Activated T-cell treated with anti-CD3 and anti-CD28 coated beads, Interleukin-2, amount 50 U/mL, for 48 hours (primary cell): ENCODE measurements at places on chromosomes 7 and 10.

GRCh38 chr7:21946222-21946709, 567 bp upstream of the CDCA7L start:
- DNase-seq = no peak

DNA sequence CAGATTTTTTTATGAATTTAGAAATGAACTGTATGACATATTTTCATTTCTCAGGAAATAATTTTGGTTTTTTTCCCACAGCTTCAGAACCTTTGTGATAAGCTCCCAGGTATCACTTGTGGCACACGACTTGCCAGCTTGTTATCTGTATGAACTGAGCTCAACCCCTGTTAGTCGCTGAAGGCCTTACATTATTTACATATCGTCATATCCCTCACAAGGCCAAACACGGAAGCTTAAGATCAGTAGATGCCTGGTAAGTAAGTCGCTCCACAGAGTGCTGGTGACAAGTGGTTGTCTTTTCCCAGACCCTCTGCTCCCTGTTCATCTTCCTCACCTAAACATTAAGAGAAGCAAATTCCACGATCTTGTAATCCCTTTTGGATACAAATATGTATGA, 55.2 kb downstream of the RAPGEF5 start:
- DNase-seq = no peak

DNA sequence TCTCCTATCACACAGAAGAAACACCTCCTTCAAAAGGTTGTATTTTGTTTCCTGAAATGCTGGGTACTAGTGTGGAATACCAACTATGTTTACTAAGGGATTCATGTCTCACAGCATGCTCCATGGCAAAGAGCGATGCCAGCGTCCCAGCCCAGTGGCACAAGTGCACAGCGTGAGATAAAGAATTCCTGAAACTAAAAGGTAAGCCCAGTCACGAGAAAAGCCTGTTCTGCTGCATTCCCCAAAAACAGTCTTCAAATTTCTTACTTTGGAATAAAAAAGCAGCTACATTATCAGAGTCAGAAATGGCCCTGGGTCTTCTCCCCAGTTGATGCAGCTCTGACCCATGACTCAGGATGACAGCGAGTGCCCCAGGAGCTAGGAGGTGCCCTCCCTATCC, 53.1 kb upstream of the DDC start:
- DNase-seq = no peak

DNA sequence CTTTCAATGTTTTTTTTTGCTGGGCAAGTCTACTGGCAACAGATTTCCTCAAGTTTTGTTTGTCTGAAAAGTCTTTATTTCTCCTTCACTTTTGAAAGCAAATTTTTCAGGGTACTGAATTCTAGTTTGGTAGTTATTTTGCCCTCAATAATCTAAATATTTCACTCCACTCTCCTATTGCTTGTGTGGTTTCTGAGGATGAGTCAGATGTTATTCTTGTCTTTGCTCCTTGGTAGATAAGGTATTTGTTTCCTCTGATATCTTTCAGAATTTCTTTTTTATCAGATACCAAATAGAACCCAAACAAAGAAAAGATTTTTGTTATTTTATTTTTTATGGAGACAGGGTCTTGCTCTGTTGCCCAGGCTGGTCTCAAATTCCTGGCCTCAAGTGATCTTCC, 99.2 kb upstream of the MALRD1 start:
- DNase-seq = no peak

DNA sequence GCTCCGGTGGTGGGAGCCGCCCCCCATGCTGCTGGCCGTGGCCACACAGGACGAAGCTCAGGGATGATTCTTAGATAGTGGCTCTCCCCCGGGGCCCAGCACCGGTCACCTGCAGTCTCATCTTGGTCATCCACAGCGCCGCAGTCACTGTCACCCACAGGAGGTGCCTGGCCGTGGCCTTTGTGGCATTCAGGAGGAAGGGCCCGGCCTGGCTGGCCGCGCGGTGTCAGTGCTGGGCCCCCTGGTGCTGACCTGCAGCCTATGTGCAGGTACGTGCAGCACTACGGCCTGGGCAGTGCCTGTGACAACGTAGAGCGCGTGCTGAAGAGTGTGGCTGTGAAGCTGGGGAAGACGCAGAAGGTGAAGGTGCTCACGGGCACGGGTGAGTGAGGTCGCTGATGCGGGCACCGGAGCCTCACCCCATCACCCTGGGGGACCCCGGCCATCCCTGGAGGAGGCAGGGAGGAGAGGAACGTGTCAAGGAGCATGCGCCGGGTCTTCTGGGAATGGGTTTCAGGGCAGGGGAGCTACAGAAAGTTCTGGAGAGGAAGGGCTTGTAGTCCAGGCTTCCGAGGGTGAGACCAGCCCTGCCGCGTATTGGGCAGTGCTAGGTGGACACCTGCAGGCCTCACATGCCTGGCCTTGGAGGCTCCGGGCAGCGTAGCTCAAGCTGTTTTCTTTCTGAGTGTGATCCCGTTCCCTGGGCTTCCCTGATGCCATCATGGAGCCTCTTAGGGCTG, 5.0 kb downstream of the SPRN start:
- no peak for DNase-seq

GRCh38 chr10:33031815-33032653, 74.0 kb upstream of the ITGB1 start:
- no peak for DNase-seq

DNA sequence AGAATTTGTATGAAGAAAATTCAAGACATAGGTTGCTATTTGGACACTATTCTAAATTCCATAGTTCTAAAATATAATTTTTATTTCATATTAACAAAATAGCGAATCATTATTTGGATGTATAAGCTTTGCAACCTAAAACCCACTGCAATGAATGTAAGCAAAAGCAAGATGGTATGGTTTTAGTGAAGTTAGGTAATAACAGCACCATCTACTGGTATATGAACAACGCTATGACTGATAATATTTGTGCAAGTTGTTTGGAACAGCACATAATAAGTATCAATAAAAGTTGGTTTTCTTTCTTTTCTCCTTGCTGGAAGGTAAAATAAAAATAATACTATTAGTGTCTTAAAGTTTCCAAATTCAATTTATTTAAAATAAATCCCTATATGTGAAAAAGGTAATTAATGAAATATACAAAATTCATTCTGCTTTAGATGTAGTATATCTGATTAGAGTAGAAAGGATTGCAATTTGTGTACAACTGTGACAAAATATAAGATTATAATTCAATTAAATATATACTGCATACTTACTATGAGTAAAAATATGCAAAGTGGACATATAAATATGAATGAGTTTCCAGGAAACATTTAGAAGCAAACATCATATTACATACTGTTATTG, 79.0 kb upstream of the LSM8 start:
- no peak for DNase-seq

- no peak for DNase-seq
Observed at GRCh38 chr7:66276363-66276762, 71.2 kb downstream of the TPST1 start.

GRCh38 chr7:54581511-54581910, 39.3 kb downstream of the VSTM2A start:
- no peak for DNase-seq
